NCI-H2171 treated with DMSO at 0.1 percent for 48 hours (cell line): ENCODE measurements at places on chromosomes 3 and 15.

- no peak for DNase-seq
These were observed 51.6 kb upstream of the GRM7 start for GRCh38 chr3:6809349-6809748.

GRCh38 chr3:72080800-72081199, 295.9 kb upstream of the PROK2 start:
- DNase-seq: no peak

- no peak for DNase-seq
These were observed 94.3 kb downstream of the SQOR start for GRCh38 chr15:45729141-45729540.

- no peak for DNase-seq
These were observed 38.9 kb downstream of the ACAN start for GRCh38 chr15:88842156-88842555.

DNA sequence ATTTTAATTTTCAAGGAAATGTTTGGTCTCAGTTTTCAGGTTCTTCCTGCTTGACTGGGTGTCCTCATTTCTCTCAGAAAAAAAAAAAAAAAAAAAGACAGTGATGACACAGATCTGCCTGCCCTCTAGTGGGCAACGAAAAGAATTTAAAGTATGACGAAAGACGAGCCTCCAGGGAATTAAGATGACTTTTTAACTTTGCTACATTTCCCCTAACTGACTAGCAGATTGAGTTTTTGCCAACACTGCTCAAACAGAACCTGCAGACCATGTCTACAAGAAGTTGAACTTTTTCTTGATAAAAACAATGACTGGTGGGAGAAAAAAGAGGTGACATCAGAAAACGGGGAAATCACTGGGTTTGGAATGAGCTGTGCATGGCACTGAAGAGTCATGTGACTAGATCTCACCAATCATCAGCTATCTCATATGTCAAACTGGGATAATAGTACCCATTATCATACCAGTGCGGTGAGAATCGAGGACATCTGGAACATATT, 40.8 kb downstream of the EOMES start:
- DNase-seq: peak; percentile 72

DNA sequence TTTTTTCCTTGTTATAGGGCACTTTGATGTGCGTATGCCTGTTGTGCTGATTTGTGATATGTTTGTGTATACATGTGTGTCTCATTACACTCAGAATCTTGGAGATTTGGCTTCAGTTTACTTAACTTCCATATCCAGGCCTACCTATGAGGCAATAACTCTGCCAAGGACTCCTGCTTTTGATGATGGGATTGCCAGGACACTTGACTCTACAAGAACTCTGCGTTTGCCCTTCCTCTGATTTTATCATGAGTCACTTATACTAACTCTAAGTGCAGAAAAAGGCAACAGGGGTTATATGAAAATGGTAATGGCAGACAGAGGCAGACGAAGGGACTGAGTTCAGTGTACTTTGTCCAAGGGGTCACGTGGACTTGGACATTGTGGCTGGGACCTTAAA, 33.6 kb downstream of the MCTP2 start:
- no peak for DNase-seq
